ENCODE measurements at places on chromosomes 2 and 18. TPM values are rescaled to one million over a fixed set of nuclear protein-coding genes. Genes with fewer than 3 reads are reported as not detected.

ABCG5 gene
- not detected for total RNA-seq

GALNT3 gene
- 56.7 TPM for total RNA-seq

RNF181 gene
- total RNA-seq = 318 TPM

CTDP1 gene
- total RNA-seq = 27.1 TPM

SLC14A1 gene
- not detected for total RNA-seq

POTEJ gene
- not detected for total RNA-seq

CDH19 gene
- under 0.01 TPM for total RNA-seq

ERCC3 gene
- total RNA-seq = 32.4 TPM

VSNL1 gene
- 0.64 TPM for total RNA-seq

FKBP7 gene
- 1.3 TPM for total RNA-seq

NETO1 gene
- total RNA-seq = not detected

UGT1A6 gene
- total RNA-seq = 43.0 TPM

RGPD4 gene
- total RNA-seq = not detected

CLEC4F gene
- total RNA-seq = not detected

DTNA gene
- 1.9 TPM for total RNA-seq

EVX2 gene
- not detected for total RNA-seq

SCG2 gene
- 0.13 TPM for total RNA-seq

IGFBP5 gene
- total RNA-seq = 0.51 TPM

NAT8 gene
- total RNA-seq = not detected

SLC5A6 gene
- 6.3 TPM for total RNA-seq

CNOT9 gene
- total RNA-seq = 53.7 TPM

GPR39 gene
- total RNA-seq = 7.1 TPM

LRATD1 gene
- 23.2 TPM for total RNA-seq

NT5C1B gene
- total RNA-seq = not detected

LYPD6B gene
- 14.7 TPM for total RNA-seq

PPM1B gene
- total RNA-seq = 44.4 TPM

C2orf15 gene
- 0.90 TPM for total RNA-seq

DGUOK gene
- total RNA-seq = 39.3 TPM

LBX2 gene
- total RNA-seq = 0.77 TPM

C2orf78 gene
- total RNA-seq = not detected

PREB gene
- 46.1 TPM for total RNA-seq

BMP10 gene
- total RNA-seq = not detected

POTEI gene
- total RNA-seq = not detected

OTX1 gene
- total RNA-seq = 1.5 TPM
